GF-D8 (cell line): ENCODE measurements at places on chromosomes 5 and 9.

DNA sequence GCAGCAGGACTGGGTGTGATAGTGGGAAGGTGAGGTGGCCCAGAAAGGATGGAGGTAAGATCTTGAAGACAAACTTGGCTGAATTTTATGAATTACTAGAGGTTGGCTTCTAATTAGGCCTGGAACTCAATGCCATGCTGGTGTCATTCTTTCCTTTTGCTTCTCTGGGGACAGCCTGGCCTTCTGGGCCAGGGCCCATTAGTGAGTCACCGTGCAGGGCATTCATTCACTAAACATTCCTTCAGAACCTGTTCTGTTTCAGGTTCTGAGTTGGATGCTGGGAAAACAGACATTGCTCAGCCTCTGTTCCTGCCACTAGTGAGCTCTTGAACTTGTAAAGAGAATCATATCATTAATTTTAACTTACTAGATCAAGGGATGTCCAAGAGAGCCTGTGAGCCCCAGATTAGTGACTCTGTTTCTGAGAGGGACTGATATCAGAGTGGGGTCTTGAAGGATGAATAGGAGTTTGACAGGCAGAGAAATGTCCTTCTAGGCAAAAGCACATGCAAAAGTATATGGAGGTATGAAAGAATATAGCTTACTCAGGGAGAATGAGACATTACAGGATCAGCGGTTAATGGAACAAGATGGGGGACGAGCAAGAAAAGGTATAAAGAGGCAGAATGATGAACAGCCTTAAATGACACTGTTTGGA is 66.5 kb downstream of the LHX2 start:
- no peak for DNase-seq

GRCh38 chr9:92920437-92920836 is 26.9 kb upstream of the FGD3 start:
- no peak for DNase-seq

- no peak for DNase-seq
Measured at GRCh38 chr9:7115606-7116005, 357.8 kb downstream of the KDM4C start.

- no peak for DNase-seq
Measured at GRCh38 chr5:77972469-77973252, 196.5 kb upstream of the TBCA start.

GRCh38 chr9:122444041-122444733 is 33.5 kb downstream of the OR1J1 start:
- DNase-seq, result no peak

- DNase-seq, result no peak
Measured at GRCh38 chr9:120846906-120847305, 4.2 kb upstream of the PSMD5 start.

- peak; percentile 16 for DNase-seq
Measured at GRCh38 chr9:35835766-35836165, 6.7 kb downstream of the TMEM8B start.

DNA sequence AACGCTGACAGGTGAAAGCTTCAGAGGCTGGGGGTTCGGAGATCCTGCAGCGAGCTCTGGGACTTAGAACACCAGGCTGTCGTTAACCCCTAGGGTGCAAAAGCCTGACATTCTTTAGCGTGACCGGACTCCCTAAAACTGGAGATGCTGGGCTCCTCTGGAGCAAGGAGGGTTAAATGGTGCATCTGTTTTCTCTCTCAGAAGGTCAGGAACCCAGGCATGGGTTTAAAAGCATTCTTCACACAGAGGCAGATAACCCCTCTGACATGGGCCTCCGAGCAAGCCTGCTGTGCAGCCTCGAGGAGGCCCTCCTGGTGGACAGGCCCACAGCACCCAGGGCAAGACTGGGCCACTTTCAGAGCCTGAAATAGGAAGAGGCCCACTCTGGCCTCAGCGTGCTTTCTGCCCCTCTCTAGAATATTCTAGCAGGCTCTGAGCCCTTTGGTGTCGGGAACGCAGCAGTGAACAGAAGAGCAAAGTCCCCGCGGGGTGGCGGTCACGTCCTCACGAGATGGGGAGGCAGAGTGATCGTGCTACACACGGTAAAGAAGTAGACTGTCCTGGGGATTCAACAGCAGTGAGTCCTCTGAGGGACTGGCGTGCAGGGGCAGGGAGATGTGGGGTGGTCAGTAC is 124.8 kb downstream of the COL23A1 start:
- no peak for DNase-seq

DNA sequence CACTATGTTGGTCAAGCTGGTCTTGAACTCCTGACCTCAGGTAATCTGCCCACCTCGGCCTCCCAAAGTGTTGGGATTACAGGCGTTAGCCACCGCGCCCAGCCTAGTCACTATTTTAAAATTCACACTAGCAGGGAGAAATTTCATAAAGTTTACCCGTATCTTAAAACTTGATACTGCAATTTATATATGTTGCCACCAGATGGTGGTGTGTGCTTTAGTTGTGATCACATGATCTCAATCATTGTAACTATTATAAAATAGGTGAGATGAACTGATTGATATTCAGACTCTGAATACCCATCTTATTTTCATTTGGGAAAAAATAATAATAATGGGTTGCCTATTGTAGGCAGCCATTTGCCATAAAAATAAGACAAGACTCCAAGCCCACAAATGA is 1330.4 kb upstream of the WWC1 start:
- DNase-seq, result no peak

- no peak for DNase-seq
Measured at GRCh38 chr5:93126634-93127033, 454.4 kb downstream of the NR2F1-AS1 start.

DNA sequence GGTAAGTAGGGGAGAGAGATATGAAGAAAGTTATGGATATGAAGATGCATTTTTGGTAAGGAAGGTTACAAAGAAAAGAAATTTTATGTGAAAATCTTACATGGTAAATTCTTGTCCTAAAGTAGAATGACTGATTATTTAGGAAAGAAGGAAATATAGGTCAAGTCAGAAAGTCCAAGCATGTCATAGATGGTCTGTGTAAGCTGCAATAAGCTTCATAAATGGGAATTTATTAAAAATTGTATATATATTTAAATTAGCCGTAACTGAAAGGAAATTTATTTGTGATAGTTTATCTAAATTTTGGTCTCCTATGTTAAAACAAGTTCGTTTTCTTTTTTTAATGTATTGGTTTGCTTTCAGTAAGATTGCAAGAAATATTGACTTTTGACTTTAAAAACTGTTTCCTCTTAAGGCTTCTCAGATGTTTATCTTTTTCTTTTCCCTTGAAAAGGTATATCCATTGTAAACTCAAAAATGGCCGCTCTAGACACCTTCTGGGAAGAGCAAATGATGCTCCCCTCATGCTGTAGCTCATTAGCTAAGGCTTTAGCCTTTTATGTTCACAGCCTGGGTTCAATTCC is 46.8 kb upstream of the HAPLN1 start:
- no peak for DNase-seq

GRCh38 chr5:176908675-176909368 is 9.7 kb upstream of the HK3 start:
- peak; percentile 78 for DNase-seq
